Cardiac fibroblast (primary cell): ENCODE measurements at places on chromosomes 6 and 20.

DNA sequence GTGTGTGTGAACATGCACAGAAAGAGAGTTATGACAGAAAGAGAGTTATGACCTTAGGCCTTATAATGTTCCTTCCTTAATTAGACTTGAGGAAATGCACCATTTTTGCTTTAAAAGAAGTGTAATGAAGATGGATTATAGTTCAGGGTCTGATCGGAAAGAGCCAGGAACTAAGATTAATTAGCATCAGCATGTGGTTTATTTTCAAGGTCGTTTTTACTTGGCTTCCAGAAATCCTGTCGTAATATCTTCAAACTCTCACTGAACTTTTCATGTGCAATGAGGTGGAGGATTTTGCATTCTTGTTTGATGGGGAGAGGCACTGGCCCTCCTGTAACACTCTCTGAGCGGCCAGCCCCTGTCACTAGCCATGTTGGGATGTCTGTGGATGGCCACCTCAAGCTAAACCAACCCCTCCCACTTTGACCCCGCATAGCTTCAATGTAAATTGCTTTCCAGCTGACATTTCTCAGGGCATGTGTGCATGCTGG lies 116.8 kb downstream of the CDC5L start:
- DNase-seq = no peak

- no peak for DNase-seq
Observed at GRCh38 chr6:57307850-57308249, 9.6 kb upstream of the PRIM2 start.

GRCh38 chr20:5789827-5790226 lies 39.6 kb downstream of the SHLD1 start:
- no peak for DNase-seq

GRCh38 chr6:143110572-143110971 lies 49.9 kb downstream of the AIG1 start:
- DNase-seq = peak; percentile 60

DNA sequence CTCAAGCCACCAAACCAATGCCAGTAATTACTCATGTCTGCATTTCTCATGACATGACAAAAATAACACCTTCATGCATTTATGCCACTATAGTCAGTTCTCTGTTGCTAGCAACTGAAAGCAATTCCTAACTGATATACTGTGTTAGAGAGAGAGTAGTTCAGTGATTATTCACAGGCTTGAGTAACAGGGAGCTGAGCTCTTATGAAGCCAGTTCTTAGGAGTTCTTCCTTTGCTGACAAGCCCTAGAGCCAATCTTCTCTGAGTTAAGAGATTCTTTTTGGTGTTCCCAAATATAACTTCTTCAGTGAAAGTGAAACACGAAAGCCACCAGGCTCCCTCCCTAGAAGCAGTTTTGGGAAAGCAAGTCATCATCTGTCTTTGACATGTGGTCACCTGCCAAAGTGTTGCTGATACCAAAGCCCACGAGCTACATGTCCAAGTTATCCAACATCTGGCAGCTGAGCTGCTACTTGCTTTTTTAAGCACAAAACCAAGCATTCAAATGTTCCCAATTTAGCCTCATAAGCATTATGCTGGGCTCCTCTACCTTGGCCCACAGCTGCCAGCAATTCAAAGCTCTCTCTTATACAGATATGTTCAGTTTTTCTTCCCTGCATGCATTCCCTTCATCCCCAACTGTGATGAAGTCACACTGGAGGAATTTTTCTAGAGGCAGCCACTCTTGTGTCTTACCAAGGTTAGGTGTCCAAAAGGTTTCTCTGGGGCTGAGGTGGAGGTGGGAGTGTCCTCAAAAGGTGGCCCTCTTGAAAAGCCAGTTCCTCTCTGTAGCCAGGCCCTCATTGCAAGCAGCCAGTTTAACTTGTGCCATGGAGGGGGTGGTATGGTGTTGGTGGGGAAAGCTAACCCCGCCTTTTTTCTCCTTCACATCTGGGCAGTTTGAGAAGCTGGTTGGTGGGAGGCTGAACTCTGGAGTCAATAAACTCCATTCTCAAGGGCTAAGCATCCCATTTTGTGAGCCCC lies 92.7 kb upstream of the ARMC2 start:
- DNase-seq = peak; percentile 46

- peak; percentile 57 for DNase-seq
Observed at GRCh38 chr20:47319517-47320252, 36.8 kb downstream of the ZMYND8 start.

GRCh38 chr6:142805042-142805441 lies 139.9 kb downstream of the HIVEP2 start:
- DNase-seq = no peak

DNA sequence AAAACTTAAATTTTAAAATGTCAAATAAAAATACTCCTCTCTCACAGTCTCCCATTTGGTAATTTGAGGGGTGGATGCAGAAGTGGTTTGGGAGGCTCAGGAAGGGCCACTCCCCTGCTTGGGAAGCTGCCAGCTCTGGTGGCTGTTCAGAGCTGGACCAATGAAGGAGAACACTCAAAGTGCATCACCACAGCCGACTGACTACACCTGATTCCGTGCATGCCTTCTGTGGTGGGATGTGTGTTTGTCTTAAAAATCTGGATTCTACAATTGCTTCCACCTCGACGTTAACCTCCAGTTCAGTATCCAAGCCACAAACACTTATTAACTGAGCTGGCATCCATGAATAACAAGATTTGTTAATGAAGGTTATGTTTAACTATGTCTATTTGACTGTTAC lies 137.3 kb downstream of the FOXC1 start:
- DNase-seq = no peak

GRCh38 chr6:158768436-158768835 lies 50.7 kb downstream of the EZR start:
- DNase-seq = no peak

DNA sequence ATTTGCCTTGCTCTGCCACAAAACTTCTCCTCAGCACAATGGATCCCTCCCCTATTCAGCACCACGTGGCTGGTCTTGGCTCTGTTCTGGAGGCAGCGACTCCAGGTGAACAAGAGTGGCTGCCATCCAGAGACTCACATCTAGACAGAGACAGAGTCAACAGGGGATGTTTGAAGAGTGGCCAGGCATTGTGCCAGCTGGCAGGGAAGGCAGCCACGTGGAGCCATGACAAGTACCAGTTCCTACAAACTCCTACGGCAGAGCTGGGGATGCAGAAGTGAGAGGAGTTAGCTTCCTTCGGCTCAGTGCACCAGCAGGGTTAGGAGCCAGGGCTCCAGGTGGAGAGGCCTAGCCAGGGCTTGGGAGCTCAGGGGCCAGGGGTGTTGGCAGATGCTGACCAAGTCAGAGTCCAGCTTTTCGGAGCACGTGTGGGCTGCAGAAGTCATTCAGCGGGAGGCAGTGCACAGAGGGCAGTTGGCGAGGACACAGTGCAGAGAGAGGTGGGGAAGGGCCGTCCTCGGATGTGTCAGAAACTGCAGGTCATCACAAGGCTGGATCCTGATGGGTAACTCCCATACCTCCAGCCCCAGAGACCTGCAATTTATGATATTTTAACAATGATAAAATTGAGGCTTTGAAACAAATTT lies 171.7 kb upstream of the PDE10A start:
- DNase-seq = peak; percentile 31

- DNase-seq = peak; percentile 48
Observed at GRCh38 chr20:17565169-17565845, 4.6 kb upstream of the DSTN start.

DNA sequence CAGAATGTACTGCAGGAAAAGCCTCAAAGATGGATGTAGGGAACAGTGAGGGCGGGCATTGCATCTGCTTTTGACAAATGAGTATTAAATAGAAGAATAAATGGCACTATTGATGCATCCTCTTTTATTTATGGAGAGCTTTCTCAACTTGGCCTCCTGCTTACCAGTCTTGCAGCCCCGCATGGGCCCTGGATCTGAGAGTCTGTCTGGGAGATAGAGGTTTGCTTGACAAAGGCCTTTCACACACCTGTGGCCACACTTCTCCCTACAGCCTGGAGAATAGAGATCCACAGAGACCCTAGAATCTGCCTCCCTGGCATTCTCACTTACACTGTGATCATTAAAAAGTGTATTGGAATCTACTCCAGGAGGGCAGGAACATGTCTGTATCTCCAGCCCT lies 203.8 kb upstream of the CDH4 start:
- no peak for DNase-seq

DNA sequence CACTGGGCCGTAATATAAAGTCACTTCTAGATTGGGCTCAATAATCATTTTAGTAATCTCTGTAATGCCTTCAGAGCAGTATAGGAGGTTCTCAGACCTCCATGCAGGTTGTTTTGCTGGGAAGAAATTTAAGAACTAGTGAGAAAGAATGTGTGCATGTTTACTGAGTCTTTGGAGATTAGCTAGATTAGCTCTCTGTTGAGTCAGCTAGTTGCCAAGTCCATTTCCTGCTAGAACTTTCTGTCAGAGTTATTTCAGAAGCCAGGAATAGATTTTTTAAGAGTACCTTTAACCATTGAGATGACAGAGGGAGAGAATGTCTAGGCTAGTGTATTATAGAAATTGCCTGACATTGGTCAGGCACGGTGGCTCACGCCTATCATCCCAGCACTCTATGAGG lies 33.3 kb downstream of the ORC3 start:
- peak; percentile 67 for DNase-seq

GRCh38 chr6:169936355-169936975 lies 185.0 kb downstream of the ERMARD start:
- DNase-seq = no peak

GRCh38 chr20:56465997-56466396 lies 2.4 kb upstream of the RTF2 start:
- DNase-seq = no peak

DNA sequence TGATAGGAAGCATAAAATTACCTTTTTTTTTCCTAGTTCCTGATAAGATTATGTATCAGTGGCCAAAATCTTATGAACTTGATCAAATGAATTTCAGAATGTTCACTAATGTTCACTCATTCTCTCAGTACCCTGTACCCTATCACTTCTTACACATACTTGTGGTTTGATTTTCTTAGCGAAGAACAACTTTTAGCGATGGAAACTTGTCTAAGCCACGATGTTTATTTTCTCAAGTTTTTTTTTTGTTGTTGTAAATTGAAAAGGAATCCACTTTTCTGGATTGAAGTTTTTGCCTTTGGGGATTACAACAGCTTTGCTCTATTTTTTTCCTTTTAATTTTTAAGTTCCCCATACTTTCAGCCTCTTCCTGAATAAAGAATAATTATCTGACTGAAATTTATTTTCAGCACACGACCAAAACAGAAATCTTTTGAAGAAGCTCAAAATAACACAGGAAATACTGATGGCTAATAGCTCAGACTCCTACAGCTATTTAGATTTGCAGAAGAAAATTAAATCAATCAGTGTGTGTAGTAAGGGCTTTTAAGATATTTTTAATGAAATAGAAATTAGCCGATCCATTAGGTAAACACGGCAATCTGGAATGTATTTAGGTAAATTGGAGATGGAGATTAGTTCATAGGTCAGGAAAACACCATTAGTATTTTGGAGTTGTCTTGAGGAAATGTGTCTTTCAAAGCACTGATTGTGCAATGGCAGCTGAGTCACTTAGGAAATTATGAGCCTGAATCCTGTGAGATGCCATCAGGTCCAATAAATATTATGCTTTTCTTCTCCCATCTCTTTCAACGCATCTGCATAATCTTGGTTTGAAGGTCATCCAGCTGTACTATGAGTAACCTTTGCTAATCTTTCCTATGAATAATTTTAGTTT lies 217.5 kb downstream of the GJA1 start:
- DNase-seq = peak; percentile 81

- no peak for DNase-seq
Observed at GRCh38 chr6:137510923-137511322, 16.7 kb upstream of the OLIG3 start.

DNA sequence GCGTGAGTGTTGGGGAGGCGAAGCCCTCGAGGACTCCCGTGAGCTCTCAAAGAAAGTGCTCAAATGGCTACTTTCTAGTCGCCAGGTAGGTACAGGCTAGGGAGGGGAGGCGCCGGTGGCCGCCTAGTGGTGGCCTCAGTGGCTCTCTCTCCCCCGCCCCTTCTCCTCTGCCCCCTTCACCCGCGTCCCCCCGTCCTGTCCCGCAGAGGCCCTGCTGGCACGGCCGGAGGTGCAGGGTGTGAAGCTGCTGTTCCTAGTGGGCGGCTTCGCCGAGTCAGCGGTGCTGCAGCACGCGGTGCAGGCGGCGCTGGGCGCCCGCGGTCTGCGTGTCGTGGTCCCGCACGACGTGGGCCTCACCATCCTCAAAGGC lies 16.3 kb downstream of the ADISSP start:
- no peak for DNase-seq

GRCh38 chr6:117829594-117830319 lies 77.3 kb upstream of the SLC35F1 start:
- peak; percentile 50 for DNase-seq

DNA sequence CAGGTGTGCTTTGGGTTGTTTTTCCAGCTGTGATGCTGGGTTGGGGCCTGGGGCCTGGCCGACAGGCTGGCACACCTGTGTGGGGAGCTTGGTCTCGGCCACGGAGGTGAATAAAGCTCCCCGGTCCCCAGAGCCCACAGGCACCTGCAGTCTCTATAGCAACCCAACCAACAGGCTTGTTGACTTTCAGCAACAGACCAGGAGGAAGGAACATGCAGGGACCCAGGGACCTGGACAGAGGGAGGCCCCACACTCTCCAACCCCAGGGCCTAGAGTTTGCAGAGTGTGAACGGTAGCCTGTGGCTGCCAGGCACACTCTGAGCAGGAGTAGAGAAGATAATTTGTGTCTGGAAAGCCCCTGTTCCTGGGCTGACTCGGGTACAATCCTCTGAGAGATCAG lies 14.6 kb upstream of the SYNJ2 start:
- no peak for DNase-seq

DNA sequence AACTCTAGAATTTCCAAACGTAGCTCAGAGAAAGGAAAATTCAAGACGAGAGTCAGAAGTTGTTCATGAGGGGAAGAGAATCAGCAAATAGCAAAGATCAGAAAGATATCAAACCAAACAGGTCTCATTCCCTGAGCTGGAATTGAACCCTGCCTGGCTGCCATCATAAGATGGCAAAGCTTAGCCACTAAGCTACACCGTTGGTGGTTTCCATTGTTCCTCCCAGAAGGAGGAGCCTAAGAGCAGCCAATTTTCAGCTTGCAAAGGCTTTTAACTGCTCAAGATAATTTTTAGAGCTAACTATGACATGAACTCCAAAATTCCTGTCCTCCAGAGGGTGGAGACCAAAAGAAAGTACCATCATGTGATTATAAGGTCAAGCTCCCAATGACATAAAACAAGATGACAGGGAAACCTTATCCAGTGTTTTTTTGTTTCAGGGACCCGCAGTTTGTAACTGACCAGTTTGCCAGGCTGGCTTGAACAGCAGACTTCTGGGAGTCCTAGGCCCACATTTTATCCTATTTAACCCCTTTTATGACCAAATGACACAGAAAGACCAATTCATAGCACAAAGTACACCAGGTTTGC lies 55.9 kb downstream of the COL11A2 start:
- DNase-seq = no peak

- no peak for DNase-seq
Observed at GRCh38 chr6:88377976-88378568, 211.9 kb upstream of the CNR1 start.

DNA sequence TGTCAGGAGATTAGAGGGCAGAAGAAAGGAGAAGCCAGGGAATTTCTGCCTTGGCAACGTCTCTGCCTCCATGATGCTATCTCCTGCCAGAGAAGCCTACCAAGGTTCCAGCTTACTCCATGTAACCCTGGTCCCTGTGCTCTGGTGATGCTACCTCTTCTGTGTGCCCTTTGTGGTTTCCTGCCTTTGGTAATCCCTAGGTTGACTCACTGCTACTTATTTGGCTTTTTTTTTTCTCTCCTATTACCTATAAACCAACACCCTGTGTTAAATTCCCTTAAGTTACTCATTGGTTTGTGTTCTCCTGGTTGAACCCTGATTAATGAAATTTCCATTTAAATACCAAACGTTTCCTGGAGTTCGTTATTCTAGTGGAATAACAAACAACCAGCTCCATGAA lies 527.8 kb upstream of the FLRT3 start:
- no peak for DNase-seq
